ENCODE measurements at places on chromosomes 1 and 21. TPM values are rescaled to one million over a fixed set of nuclear protein-coding genes. Genes with fewer than 3 reads are reported as not detected.

GRCh38 chr21:26982767-26983166 lies 15.9 kb upstream of the ADAMTS5 start:
- no peak for DNase-seq

DNA sequence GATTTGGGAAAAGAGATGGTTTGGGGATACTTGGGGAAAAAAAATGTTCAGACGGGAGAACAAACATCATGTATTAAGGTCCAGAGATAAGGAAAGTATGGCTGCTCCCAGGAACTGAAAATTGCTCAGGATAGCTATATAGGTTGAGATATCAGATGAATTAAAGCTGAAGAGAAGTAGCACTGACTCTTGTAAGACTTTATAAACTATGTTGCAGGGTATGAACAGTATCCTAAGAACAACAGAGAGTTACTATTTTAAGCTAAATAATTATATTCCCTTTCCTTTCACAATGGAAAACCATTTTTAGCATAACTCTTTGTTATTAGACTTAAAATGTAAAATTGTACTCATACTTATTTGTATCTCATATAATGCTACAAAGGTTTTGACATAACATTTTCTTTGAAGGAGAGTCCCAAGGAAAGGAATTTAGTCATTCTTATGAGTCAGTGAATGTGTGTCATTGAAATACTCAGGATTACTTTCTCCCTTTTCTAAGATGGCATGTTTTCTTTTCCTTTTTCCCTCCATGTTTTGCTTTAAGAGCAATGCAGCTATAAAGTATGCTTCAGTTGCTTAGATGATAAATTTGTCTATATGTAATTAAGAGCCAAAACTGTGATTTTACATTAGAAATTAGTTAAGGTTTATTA lies 139.4 kb upstream of the KIAA1614 start:
- DNase-seq = no peak

The OR2C3 gene
- total RNA-seq = not detected

GRCh38 chr1:109104364-109105151 lies 9.4 kb upstream of the ELAPOR1 start:
- no peak for DNase-seq

GRCh38 chr1:41733725-41734124 lies 185.0 kb downstream of the HIVEP3 start:
- no peak for DNase-seq
